Activated CD8-positive, alpha-beta memory T cell treated with anti-CD3 and anti-CD28 coated beads for 1 hour (primary cell): ENCODE measurements at places on chromosomes 2 and 18.

DNA sequence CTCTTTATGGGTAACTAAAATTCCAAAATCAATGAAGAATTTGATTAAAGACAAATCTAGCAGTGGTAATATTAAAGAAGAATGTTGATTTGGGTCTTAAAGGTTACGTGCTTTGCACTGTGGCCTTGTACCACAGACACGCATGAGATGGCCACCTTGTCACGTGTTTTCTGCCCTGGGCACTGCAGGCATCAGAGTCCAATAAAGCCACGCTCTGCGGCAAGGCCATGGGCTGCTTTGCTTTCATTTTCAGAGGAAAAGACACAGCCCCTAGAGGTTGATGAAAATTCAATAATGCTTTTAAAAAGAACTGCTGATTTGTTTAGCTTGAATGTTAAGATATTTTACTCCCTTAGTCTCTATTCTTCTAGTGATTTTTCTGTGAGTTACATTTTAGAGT lies 30.4 kb downstream of the AOX1 start:
- no peak for DNase-seq

DNA sequence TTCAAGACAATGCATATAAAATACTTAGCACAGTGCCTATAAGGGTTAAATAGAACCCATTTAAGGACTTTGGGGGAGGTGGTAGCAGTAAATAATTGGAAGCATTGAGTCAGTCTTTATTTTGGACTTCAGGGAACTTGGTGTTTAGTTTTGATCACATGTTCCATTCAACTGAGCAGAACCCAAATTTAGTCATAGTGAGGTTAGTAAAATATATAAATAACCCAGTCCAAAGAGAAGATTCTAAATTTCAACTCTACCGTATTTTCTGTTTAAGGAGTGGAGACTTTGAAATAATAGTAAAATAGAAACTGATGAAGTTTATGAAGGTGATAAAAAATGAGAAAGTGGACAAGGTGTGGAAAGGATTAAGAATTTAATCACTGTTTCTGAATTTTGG lies 19.7 kb downstream of the TWSG1 start:
- no peak for DNase-seq

DNA sequence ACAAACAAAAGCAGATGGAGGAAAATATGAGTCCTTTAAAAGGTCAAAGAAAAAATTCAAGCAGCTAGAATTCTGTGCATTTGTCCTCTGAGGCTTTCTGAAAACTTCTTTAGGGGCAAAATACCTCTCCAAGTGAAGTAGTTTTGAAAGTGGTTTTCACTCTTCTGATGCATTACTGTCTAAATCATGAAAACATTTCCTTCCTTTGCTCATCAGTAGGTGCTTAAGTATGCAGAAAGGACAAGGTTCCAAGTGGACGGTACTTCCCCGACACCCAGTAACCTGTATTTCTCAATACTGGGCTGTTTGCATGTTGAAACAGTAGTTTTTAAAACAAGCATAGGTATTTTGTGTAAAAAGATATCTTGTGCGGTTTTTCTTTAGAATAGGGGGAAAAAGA lies 189.1 kb upstream of the ERBB4 start:
- no peak for DNase-seq

- DNase-seq = no peak
Observed at GRCh38 chr2:47346107-47346506, 56.8 kb upstream of the MSH2 start.

GRCh38 chr18:65380986-65381385 lies 369.8 kb upstream of the CDH7 start:
- DNase-seq = no peak

DNA sequence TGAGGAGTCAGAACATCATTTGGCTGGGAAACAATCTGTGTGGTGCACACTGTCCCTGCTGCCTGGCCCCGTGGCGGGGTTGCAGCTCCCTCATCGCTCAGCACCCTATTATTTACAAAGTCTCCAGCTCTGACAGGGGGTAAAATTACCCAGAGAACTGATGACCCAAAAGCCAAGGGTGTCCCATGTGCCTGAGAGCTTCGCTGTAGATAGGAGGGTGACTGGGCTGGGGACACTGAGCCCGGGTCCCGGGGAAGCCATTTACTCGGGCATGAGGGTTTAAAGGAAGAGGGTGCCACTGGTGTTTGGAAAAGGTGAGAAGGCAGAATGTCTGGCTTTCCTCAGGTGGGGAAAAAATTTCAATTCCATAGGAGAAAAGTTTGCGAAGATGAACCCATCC lies 48.2 kb upstream of the EML6 start:
- DNase-seq = no peak

- DNase-seq = no peak
Observed at GRCh38 chr18:63339920-63340484, 20.4 kb upstream of the BCL2 start.

DNA sequence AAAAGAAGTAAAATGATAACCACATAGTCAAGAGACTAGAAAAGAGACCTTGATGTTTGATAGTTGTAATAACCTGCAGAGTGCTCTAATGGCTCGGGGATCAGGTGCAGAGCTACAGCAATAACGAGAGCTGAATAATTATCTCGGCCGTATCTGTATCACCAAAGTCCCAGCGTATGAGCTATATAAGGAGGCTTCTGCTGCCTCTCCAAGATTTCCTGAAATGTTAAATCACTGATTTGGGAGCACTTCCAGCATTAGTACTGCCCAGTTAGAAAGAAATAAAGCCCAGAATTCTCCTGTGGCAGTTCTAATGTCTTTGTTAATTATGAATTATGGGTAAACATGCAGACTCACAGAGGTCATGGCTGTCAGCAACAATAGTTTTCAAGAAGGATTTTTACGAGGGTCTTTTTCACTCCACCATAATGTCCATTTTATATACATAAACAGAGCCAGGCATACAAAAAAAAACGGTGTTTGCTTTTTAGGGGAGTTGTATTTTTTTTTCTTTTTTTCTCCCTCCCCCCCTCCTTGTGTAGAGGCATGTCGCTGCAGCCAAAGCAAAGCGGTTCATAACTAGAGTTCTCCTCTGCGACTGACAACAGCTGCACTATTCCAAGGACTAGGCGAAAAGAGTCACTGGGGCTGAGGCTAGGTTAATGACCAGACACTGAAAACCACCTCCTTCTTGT lies 168.3 kb upstream of the VRK2 start:
- no peak for DNase-seq

- DNase-seq = no peak
Observed at GRCh38 chr18:2588666-2589344, 17.4 kb downstream of the NDC80 start.

GRCh38 chr2:203025592-203025991 lies 10.9 kb downstream of the NBEAL1 start:
- no peak for DNase-seq

DNA sequence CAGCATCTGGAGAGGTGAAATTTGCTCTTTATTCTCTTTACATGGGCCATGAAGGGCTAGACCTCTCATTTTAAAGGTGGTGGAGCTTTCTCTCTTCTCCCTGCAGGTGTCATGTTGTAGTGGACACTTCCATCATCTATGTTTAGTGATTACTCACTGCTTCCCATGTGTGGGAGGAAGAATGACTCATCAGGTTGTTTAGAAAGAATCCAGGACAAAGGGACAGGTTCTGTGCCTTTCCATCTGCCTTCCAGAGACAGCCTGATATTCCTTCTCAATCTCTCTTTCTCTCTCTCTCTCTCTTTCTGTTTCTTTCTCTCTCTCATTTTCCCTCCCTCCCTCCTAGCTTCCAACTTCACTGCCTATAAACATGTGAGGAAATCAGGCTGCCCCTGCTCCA lies 38.7 kb downstream of the SCG2 start:
- DNase-seq = no peak

- no peak for DNase-seq
Observed at GRCh38 chr2:105127289-105127915, 89.5 kb downstream of the MRPS9 start.

DNA sequence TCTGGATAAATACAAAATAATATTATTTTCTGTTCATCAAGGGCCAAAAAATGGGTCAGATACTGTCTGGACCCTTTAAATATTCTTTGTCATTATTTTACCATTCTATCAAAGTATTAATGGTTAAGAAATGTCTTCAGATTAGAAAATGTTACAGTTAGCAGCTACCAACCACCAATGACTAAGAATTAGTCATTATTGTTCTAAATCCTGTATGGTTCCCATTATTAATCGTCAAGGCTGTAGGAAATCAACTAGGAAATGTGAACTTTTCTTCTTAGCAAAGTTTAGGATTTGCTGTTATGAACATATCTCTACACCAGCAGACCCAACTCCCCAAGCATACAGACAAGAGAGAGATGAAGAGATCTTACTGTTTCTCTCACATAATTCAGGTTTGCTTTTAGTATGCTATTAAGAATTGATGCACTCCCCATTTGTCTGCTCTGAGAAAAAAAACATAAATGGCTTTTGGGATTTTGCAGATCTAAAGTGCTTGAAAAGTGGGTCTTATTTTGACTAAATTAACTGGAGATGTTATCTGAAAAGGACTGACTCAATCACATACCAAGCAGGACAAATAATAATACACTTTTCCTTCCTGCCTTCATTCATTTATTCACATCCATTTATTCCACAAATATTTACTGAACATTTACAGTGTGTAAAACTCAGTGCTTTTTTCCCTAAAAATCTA lies 147.7 kb downstream of the PPP1R1C start:
- no peak for DNase-seq

- DNase-seq = no peak
Observed at GRCh38 chr2:9741110-9741509, 102.2 kb upstream of the TAF1B start.

- no peak for DNase-seq
Observed at GRCh38 chr2:194619366-194619765, 1037.7 kb upstream of the SLC39A10 start.

DNA sequence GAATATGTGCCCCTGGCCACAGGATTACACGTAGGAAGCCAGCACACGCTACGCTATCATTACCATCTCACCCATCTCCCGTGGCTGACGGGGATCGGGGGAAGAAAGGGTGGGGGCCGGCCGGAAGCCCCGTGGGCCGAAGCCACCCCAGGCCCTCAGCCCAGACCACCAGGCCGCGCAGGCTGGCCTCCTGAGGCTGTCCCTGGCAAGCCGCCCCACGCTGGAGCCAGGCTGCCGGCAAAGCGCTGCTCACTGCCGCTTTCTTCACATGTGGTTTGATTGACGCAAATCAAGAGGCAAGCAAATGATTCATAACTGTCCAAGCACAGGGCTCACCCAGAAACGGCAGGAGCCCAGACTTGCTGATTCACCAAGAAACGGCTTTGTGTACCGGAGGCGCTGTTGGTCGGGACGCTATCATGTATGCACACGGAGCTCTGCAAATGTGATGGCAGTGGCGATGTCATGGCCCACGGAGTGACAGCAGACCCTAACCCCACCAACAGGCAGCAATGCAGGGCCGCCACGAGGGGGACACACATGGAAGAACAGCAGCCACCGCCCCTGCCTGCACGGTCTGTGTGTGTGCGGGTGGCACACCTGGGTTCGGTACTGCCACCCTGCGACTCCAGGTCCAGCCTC lies 125.7 kb downstream of the HDAC4 start:
- peak; percentile 57 for DNase-seq

- DNase-seq = no peak
Observed at GRCh38 chr2:118993392-118993752, 51.4 kb downstream of the MARCO start.

- DNase-seq = no peak
Observed at GRCh38 chr2:130843321-130843985, 6.7 kb downstream of the ARHGEF4 start.

DNA sequence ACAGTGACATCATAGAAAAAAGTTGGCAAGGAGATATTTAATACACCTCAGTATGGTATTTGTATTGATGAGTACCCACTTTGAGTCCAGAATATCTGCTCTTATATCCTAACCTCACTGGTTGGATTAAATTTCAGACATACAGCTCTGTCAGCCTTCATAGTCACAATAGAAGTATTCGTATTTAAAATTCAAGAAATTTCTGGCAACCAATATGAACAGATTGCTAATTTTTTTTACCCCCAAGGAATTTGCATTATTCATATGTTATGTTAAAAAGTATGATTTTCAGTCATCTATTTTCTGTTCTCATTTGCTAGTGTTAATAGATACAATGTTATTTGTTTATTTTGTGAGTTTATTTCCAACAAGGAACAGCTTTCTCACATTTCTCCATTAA lies 1306.8 kb upstream of the NXPH2 start:
- DNase-seq = no peak

- no peak for DNase-seq
Observed at GRCh38 chr18:79567481-79568147, 112.0 kb upstream of the CTDP1 start.

DNA sequence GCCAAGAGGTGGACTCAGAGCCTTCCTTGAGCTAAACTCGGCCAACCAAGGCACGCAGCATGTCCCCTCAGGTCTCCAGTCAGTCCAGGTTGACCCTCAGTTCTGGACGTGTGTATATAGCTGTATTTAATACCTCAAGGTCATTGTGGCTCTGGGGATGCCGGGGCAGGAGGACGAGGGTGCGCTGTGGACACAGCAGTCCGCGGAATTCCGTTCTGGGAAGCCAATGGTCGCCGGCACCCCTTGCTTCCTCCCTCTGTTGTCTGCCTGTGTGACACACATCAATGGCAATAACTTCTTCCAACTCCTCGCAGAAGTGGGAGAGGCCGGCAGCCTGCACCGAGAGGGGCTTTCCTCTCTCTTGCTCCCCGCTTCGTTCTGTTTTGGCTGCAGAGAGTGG lies 27.7 kb downstream of the LBH start:
- DNase-seq = no peak

GRCh38 chr2:221767106-221768012 lies 195.3 kb upstream of the EPHA4 start:
- DNase-seq = no peak

DNA sequence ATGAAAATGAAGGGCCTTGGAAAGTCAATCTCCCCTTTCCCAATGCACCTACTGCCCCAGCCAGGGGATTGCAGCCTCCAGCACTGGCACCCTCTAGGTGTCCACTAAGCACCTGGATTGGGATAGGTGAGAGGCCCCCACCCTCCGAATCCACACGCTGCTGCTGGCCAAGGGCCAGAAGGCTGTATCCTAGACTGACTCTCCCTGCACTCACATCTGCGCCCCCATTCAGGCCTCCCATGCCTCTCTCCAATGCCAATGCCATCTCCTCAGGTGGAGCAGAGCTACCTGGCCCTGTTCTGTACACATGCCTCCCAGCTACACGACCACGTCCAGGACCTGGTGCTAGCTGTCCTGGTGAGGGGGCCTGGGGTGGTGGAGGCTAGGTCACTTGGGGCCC lies 9.8 kb downstream of the MFSD2B start:
- DNase-seq = no peak

GRCh38 chr2:72757177-72757775 lies 68.6 kb downstream of the EXOC6B start:
- DNase-seq = no peak

GRCh38 chr2:20617081-20617575 lies 33.8 kb downstream of the HS1BP3 start:
- DNase-seq = no peak

- DNase-seq = no peak
Observed at GRCh38 chr2:232535761-232536530, 3.5 kb upstream of the CHRNG start.

- no peak for DNase-seq
Observed at GRCh38 chr2:105845976-105846375, 101.3 kb downstream of the NCK2 start.

- no peak for DNase-seq
Observed at GRCh38 chr18:22558945-22559385, 141.2 kb upstream of the CTAGE1 start.

GRCh38 chr2:127698553-127699355 lies 2.5 kb upstream of the SFT2D3 start:
- DNase-seq = no peak
